NCI-H1092 treated with DMSO at 0.1 percent for 48 hours (cell line): ENCODE measurements at places on chromosomes 2 and 18.

DNA sequence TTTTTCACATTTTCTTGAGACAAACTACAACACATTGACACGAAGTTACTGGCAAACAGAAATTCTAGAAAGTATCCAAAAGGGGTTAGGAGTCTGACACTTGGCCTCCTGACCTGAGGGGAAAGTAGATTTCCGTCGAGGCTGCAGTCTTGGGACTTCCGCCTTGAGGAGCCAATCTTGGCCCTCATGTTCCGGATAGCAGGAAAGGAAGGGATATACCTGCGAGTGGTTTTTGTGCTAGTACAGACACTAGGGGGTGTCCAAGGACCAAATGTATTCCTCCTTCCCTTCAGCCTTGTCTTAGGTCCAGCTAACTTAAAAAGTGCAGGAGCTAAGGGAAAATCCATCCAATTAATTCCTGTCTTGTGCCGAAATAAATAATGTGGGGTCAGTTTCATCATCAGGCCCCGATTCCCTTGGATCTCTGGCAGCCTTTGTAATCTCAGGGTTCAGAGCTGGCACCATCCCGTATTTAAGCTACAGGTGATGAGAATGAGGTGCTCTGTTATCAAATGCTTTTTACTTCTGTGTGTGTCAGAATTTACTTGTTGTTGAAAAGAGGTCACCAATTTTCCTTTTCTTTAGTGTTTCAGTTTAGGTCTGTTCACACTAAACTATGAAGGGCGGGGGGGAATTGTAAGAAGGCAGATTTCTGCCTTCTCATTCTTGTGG, 330.2 kb upstream of the FANCL start:
- peak; percentile 40 for DNase-seq

DNA sequence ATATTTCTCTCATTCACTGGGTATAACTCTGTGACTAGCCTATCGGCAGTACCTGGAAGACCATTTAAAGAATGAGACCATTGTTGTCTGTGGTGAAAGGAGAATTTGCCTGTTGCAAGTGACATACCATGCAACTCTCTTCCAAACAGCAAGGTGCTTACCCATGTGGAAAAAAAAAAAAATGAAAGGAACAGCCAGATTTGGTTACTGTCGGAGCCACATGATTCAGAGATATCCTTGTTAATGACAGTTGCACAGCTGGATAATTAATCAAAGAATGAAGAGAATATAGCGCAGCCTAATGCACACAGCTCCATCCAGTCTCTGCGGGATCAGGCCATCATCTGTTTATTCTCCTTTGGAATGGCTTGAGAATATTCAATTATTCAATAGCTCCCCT, 141.8 kb downstream of the HRH4 start:
- no peak for DNase-seq

DNA sequence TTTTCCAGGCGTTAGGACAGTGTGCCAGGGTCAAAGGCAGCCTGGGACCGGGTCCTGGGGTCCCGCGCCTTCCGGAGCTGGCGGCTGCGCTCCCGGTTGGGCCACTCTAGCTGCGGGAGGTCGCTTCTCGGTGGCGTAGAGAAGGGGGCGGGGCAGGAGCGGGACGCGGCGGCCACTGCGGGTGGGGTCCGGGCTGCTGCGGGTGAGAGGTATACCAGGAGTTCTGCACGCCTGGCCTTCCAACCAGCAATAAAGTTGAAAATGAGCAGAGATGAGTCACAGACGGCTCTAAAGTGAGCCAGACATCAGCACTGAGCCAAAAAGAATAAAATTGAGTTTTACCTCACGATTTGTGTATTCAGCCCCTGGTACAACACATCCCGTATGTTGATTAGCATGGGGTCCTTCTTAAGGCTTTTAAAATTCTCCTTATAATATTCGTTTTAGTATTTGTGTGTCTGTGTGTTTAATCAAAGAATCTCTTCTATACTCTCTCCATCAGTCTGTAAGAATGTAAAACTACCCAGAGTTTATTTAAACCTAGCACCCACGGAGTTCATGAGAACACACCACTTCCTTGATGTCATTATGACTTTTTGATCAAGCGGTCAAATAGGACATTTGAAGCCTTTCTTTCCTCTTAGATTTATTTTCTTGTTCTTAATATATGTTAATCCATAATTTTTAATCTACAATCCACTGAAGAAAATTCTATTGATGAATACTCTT, at the start of gene C1GALT1C1L:
Gene C1GALT1C1L, minus strand, starts transcription at position 108 of the 729 bp plus-strand sequence. Its CDS starts 107 bp downstream, at position 1.
- no peak for DNase-seq

GRCh38 chr2:95022309-95023221, 2.9 kb upstream of the MAL start:
- DNase-seq, result peak; percentile 24

DNA sequence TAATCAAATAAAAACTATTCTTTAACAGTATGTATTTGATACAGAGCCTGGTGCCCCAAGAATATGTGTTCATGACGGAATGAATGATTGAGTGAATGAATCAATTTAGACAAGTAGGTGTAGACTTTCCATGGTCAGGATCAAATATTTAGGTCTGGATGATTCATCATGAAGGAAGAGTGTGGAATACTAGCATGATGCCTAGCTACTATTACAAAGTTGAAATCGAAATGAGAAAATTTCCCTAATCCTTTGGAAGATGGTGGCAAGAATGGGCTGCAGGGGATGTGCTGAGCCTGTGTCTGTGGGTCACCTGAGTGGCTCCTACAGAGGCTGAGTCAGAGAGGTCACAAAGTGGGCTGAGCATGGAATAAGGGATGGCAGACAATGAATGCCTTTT, 3.1 kb upstream of the MALT1 start:
- no peak for DNase-seq

DNA sequence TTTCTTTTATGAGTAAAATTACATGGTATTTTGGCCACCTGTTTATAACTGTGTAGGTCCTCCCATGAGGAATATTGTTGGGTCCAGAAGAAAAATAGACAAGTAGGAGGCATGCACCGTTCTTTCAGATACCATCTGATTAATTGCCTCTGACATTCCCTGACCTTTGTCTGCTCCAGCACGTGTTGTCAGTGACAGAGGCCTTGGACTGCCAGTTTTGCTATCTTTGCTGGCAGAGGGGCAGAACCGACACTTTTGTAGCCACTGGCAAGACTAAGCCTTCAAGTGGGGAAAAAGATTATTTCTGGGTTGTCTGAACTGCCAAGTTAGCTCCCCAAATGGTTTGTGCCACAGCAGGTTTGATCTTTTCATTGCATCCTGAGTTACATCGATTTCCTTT, 276.9 kb downstream of the CAMKMT start:
- DNase-seq, result no peak

DNA sequence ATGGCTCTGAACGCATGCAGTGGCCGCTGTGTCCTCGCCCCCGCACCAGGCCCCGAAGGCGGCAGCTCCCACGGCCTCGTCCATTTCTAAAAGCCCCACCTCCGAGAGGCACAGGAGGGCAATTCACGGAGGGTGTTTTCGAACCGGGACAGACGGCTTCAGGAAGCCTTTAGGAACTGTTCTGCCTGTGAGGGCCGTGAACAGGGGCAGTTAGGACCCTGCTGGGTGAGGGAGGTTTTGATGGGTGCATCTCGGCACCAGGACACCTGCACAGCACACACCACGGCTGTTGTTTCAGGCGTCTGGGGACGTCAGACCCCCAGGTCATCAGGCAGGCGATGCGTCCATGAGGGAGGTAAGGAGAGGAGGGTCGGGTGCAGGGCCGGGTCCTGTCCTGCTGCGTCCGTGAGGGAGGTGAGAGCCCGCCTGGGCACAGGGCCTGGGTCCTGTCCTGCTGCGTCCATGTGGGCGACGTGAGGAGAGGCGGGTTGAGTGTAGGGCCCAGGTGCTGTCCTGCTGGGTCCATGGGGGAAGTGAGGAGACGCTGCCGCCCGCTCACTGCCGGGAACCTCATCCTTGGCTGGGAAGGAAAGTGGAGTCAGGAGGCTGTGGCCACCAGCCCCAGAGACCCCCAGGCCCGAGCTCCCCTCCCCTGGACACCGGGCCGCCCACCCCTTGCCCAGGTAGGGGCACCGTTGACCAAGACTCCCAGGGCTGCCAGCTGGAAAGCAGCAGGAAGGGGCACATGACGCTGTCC, 25.5 kb upstream of the KCNG2 start:
- DNase-seq, result no peak

DNA sequence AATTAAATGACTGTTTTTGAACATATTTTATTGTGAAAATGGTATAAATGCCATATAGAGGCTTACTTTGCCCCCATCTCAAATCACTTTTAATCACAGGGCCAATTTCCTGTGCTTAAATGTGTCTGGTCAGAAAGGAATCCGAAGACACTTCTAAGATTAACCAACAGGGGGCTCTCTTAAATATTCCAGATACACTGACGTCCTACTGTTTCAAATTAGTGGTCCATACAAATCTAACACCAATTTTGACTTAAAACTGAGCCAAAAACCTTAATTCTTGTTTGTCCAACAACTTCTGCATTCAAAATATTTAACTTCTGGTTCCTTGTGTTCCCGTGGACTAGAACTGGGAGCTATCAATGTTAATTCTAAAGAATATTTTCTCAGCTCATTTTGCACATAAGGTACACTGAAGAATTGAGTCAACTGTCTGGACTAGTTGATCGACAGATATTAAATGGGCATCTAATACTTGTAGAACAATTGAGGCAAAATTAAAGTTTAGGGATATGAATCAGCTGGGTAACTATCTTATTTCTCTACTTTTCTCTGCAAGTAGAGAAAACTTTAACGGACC, 557.5 kb downstream of the ARHGAP15 start:
- DNase-seq, result peak; percentile 27

DNA sequence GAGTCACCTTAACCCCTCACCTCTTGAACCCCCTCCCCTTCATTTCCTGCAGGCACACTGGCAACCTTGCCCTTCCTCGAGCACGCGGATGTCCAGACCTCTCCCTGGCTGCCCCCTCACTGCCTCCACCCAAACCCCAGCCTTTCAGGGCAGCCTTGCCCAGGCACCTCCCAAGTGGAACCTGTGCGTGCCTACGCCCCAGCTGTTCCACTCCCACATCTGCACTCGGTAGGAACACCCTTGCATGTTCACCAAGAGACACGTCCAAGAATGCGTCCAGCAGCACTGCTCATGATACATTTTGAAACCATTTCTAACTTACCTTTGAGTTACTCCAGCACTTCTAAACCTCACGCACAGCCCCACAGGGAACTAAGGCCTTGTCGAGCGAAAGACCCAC, 93.8 kb upstream of the YWHAQ start:
- DNase-seq, result no peak

DNA sequence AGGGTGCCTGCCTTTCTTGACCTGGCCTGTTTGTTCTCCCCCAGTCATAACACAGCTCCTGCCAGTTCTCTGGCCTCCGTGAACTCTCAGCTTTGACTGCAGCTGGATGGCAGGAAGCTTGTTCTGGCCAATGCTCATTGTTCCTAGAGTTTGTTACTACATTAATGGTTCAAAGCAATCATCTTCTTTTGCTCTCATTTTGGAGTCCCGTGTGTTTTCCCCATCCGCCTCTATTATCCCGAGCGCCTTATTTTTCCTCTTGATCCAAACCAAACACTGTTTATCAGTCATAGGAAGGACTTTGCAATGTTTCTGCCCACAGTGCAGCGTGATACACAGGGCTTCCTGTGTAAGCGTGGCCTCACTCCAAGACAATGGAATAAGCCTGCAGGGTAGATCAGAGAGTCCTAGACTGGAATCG, 184.3 kb upstream of the APCDD1 start:
- DNase-seq, result no peak

DNA sequence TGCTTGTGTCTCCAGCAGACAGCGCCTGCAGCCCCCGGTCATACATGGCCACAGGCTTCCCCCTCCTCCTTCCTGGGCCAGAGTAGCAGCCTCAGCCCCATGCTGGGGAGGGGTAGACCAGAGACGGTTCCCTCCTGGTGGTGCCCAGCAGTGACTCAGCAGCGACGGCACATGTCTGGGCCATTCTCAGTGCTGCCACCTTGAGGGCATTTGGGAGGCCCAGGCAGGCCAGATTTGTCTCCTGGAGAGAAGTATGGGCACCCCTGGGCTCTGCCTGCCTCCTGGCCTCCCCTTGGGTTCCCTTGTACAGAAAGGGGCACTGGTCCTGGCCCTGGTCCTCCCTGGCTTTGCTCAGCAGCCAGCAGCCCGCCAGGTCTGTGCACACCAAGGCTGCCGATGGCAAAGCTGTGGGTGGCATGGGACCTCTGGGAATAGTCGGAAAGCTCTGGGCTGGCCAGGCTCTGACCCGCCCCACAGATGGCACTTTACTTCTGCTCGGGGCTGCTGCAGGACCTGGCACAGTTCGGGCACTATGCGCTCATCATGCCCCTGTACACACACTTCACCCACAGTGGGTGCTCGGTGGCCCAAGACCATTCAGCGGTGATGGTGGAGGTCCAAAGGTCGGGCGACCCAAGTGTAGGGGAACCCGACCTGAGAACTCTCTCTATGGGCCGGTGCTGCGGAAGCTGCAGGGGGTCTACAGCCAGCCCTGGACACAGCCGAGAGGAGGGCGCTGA, 11.4 kb upstream of the ALPI start:
- no peak for DNase-seq

DNA sequence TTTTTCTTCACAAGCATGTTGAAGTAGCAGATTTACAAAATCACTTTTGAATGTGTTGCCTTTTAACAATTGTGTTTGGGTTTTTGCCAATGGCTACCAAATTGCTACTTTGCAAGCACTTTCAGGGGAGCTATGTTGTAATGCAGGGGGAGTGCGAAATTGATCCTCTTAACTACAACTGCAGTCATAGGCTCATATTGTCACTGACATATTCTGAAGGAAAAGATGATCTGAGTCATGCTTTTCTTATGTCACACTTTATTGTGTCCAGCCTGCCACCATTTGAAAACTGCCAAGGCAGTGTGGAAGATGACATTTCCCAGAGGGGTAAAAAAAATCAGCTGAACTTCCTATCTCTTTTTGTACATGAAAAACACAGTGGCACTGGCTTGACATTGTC, 74.9 kb downstream of the GPD2 start:
- DNase-seq, result no peak

DNA sequence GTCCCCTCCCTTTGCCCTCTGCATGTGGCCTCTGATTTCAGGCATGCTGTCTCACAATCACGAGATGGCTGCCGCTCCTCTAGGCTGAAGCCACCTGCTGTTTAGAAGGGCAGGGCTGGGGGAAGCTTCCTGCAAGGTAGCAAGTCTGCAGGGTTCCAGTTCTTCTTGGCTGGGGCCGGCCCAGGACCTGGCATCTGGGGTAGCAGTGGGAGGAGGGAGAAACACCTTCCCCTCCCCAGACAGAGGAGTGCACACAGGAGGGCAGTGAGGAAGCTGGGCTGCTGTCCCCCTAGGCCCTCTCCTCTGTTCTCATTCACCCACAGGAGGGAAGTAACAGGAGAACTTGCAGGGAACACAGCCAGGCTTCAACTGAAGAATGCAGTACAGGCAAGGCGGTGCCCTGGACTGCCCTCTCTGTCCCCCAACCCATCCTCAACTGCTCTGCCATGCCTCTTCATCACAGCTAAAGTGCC, 345.9 kb upstream of the HS6ST1 start:
- DNase-seq, result no peak

GRCh38 chr2:239945751-239946561, 79.2 kb downstream of the NDUFA10 start:
- no peak for DNase-seq

DNA sequence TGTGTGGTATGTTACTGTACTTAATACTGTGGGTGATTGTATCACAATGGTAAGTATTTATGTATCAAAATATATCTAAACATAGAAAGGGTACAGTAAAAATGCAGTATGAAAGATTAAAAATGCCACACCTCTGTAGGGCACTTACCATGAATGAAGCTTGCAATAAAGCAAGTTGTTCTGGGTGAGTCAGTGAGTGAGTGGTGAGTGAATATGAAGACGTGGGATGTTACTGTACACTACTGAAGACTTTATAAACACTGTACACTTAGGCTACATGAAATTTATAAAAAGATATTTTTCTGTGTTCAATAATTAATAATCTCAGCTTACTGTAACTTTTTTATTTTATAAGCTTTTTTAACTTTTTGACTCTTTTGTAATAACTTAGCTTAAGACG, 1162.4 kb upstream of the NRXN1 start:
- no peak for DNase-seq

- DNase-seq, result no peak
These were observed 30.3 kb upstream of the SLC30A6 start for GRCh38 chr2:32135409-32135808.
